ENCODE measurements at places on chromosomes 5 and 9.

GRCh38 chr9:130333041-130333711 is 67.6 kb downstream of the HMCN2 start:
- peak; percentile 44 for DNase-seq

DNA sequence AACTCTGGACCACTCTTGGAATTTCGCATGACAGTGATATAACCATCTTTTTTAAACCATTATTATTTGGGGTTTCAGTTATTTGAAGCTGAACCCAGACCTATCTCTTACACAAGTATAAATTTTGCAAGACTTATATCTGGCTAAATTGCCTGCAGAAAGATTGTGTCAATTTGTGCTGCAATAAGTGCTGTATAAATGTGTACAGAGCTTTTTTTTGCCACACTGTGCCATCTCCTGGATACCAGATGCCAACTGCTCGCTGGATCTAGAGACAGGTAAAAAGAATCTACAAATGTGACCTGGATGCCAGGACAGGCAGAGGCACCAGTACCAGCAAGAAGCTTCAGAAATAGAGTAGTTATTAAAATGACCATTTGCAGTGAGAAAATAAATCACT is 25.9 kb upstream of the TTC39B start:
- no peak for DNase-seq

GRCh38 chr9:130001190-130001589 is 41.8 kb downstream of the FNBP1 start:
- DNase-seq: no peak

DNA sequence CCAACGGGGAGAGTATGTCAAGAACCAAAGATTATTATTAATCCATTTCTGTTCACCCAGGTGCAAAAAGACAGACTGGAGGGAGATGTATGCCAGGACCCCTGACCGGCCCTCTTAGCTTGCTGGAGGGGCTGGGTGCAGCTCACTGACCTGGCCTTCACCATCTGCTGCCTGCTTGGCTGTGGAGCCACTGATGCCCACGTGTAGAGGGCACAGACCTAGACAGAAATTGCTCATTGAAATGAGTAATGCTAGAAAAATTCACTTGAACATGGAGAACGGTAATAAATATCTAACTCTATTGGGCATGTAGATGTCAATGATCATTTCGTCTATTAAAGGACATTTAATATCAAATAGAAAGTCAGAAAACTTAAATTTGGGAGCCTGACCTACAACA is 58.8 kb upstream of the ERCC6L2 start:
- no peak for DNase-seq

DNA sequence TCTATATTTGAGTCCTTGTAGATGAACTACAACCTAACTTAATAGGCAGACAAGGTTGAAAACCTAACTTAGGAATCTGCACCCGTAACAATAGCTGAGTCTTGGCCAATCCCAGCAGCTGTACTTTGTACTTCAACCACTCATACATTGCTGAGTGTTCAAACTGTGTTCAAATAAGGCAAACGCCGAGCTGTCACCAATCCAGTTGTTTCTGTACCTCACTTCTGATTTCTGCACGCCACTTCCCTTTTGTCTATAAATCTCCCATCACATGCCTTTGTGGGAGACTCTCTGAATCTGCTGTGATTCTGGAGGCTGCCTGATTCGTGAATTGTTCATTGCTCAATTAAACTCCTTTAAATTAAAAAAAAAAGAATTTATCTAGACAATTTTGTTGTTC is 167.8 kb upstream of the TUT7 start:
- no peak for DNase-seq

DNA sequence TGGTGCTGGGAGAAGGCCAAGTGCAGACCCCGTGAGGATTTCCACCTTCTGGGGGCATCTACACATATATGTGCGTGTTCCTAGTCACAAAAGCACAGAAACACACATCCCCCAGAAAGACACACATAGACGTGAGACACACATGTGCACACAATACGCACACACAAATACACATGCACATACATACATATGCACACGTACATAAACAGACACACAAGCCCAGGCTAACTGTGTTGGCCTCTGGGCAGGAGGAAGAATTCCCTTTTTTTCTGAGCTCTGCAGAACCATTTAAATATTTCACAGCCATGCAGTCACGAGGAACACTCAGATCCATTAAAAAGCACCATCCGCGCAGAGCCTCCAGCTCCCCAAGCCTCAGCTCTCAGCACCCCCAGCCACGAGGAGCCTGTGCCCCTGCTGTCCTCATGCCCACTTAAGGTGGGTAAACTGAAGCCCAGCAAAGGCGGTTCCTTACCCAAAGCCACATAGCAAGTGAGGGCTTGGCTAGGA is 5.3 kb downstream of the NINJ1 start:
- no peak for DNase-seq

DNA sequence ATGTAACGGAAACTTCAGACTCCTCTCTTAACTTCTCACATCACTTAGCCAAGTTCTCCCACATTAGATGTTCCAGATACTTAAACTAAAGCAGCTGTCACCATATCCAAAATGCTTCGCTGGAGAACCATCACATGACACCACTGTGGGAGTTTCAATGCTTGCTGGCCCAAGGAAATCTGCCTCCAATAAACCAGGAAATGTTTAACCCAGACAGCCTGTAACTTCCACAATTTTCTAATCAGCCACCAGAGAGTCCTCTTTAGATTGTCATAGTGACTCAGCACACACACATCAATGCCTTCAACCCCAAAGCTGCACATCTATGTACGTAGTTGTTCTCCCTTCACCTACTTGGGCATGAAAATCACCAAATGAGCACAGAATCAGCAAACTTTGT is 118.7 kb downstream of the LPAR1 start:
- peak; percentile 60 for DNase-seq

GRCh38 chr5:78508186-78508765 is 140.3 kb downstream of the LHFPL2 start:
- no peak for DNase-seq

GRCh38 chr5:112156211-112156610 is 262.9 kb downstream of the EPB41L4A start:
- no peak for DNase-seq

GRCh38 chr9:97803167-97804058 is 49.6 kb upstream of the FOXE1 start:
- peak; percentile 76 for DNase-seq

DNA sequence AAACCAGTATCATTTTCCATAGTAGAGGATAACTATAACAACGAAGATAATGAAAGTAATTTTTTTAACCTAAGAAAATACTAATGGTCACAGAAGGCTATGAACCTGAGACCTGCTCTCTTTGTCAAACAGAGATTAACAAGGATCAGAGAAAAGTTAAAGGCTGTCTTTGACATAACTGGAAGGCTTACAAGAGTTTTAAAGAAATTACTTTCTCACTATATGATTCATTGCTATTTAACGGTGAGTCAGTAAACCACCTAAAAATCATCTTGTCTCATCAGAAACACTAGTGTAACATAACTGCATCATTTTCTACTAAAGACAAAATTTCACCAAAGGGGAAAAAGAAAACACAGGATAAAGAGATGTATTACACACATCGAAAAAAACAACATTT is 19.3 kb downstream of the MLANA start:
- no peak for DNase-seq

GRCh38 chr9:17906176-17906840 is 327.4 kb downstream of the SH3GL2 start:
- no peak for DNase-seq

DNA sequence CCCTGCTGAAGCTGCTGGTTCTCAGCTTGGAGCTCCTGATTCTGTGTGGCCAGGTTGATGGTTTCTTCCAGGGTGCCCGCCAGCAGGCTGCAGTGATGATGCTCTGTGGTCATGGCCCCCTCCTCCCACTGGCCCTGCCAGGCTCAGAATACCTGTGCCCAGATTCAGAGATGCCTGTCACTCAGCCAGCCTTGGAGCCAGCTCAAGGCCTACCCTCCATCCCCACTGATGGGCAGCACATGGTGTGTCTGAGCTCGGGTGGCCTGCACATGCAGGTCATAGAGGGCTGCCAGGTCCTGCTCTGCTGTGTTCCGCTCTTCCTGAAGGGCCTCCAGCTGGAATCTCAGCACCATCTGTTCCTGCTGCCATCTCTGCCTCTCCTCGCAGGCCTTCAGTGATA is 5.4 kb downstream of the SLC35A4 start:
- no peak for DNase-seq

- no peak for DNase-seq
Observed at GRCh38 chr9:131297903-131298302, 8.4 kb downstream of the PLPP7 start.

- peak; percentile 50 for DNase-seq
Observed at GRCh38 chr5:67238191-67238590, 41.6 kb upstream of the CD180 start.

- peak; percentile 95 for DNase-seq
Observed at GRCh38 chr5:91151947-91152346, 231.2 kb downstream of the ARRDC3 start.

DNA sequence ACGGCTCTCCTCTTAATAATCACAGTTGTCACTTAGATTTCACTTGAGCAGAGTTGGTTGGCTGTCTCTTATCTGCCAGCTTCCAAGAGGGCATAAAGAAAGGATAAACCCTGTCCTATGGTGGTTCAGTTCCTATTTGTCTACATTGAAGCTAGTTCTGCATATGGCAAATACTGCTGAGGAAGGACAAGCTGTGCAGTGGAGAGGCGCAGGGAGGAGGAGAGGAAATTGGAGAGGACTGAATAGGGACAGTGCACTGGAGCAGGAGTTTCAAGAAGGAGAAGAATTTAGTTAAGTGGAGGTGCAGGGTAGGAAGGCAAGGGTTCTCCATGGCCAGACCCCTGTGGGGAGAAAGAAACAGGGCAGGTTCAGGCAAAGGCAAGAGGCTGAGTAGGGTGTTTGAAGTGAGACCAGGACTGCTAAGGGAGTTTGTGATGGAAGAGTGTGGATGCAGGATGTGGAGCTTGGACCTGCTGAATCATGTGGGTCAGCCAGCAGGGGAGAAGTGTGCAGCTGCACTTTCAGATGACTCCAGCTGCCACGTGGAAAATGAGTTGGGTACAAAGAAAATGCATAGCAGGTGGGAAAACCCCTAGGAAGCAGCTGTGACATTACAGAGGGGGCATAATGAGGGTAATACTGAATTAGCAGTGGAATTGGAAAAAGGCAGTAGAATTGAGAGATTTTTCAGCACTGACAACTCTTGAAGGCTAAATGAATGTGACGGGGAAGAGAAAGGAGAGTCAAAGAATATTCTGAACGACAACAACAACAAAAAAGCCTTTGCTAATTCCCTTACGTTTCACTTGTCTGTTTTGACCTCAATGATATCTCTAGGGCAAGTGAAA is 66.8 kb downstream of the MAMDC2 start:
- DNase-seq: no peak

- no peak for DNase-seq
Observed at GRCh38 chr5:65734921-65735320, 12.9 kb downstream of the NLN start.

GRCh38 chr9:35933550-35934067 is 24.3 kb downstream of the SPAAR start:
- no peak for DNase-seq

- DNase-seq: peak; percentile 67
Observed at GRCh38 chr5:43063721-43064171, 23.6 kb upstream of the ANXA2R start.

- DNase-seq: peak; percentile 25
Observed at GRCh38 chr9:76658510-76659231, 105.6 kb upstream of the PCA3 start.

- peak; percentile 40 for DNase-seq
Observed at GRCh38 chr9:8486095-8486494, 686.5 kb upstream of the DMAC1 start.

- no peak for DNase-seq
Observed at GRCh38 chr5:169719360-169720314, 82.6 kb downstream of the DOCK2 start.

DNA sequence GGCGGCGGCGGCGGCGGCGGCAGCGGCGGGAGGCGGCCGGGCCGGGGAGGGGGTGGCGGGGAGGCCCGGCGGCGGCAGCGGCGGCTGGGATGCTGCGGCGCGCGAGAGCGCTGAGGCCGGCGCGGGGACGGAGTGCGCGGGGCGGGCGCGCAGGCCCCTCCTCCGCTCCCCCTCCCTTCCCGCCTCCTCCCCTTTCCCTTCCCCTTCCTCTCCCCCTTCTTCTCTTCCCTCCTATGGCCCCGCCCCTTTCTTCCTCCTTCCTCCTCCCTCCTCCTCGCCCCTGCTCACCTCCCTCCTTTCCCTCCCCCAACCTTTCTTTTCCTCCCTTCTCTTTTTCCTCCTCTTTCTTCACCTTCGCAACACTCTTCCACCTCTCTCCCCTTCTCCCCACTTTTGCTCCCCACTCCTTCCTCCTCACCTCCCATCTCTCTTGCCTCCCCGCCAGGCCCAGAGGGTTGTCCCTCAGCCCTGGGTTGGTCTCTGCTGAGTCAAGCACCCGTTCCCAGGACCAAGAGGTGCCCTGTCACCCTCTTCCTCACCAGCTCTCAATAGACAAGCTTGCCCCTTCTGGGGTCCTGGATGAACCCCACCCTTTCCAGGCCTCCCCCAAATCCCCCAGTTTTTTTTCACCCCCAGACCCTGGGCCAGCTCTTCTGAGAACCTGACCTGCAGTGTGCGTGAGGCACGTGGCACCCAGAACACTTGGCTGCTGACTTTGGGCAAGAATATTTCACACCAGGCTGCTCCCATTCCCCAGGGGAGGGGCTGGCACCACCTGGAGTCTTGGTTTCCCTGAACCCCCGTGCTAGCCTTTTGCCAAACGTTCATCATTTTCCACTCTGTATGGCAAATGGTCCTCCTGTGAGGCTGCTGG is at the start of gene SEMA4D:
SEMA4D (minus strand) TSS at position 136 of the 874 bp plus-strand sequence. CDS start 92,657 bp downstream, outside the sequence.
- DNase-seq: peak; percentile 83

DNA sequence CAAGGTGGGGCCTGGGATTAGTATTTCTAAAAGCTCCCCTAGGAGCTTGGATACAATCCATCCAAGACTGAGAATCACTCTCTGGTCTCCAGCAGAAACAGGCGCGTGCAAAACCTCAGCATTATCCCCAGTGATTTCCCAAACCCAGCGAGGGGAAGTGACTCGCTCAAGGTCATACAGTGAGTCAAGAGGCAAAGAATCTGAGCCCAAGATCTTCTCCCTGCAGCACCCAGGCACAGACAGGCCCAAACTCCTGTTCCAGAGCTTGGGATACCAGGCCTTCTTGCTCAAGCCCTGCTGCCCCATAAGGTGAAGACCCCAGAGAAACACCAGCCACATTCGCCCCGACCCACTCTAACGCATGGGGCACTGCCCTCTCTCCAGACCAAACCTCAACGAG is 33.2 kb downstream of the SHB start:
- peak; percentile 75 for DNase-seq

DNA sequence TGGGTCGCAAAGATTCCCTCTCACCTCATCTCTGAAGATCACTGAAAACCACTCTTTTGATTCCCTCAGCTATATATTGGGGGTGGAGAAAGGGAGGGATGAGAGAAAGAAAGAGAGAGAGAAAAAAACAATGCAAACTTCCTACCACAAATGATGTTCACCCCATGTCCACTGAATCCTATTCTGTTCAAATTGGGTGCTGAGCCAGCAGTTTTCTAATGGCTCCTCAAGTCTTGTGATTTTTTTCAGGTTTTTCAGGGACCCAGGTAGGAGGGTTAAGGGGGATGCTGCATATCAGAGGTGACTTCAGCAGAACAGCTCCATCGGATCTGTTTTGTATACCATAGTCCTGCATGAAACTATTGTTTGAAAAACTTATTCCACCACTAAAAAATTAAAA is 95.9 kb downstream of the SH3TC2 start:
- DNase-seq: no peak

- DNase-seq: no peak
Observed at GRCh38 chr9:113164536-113165300, 13.9 kb downstream of the SLC31A2 start.

GRCh38 chr5:157555037-157555640 is 20.4 kb downstream of the ADAM19 start:
- DNase-seq: no peak

- DNase-seq: no peak
Observed at GRCh38 chr5:170302653-170303501, 5.3 kb upstream of the LCP2 start.

All from A673 (cell line).